ENCODE measurements at places on chromosomes 1 and 21.

GRCh38 chr1:202184750-202185460 lies 8.7 kb upstream of the LGR6 start:
- DNase-seq, result peak; percentile 89

- DNase-seq, result no peak
Observed at GRCh38 chr1:228280106-228280901, 72.5 kb downstream of the OBSCN start.

DNA sequence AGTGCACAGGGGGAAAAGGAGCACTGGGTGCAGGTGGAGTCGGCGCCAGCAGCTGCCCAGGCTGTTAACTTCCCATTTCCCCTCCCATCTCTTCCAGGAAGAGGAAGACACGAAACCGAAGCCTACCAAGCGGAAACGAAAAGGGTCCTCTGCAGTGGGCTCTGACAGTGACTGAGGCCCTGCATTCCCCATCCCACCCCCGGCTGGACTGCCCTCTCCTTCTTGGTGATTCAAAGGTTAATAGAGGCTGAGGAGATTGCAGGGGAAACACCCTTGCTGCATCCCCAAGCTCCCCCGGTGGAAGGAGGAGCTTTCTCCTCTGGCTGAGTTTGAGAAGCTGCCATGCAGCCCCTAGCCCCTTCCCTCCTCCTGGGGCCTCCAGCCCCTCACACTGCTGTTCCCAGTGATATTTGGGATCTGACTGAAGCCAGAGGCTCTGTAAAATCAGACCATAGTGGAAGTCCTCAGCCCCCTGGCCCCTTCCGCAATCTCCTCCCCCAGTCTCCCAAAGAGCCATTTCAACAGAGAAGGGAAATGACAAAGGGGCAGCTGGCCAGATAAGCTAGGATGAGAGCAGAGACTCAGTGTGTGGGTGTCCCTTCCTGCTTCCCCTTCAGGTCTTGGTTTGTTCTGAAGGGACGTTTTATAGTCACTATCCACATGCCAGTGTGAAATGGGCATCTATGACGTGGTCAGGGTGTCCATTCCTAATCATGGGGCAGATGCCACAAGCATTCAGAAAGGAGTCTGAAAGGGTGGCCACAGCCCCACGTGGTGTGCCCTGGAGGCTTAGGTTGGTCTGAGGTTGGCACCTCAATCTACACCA lies 1.9 kb upstream of the SLC27A3 start:
- no peak for DNase-seq

DNA sequence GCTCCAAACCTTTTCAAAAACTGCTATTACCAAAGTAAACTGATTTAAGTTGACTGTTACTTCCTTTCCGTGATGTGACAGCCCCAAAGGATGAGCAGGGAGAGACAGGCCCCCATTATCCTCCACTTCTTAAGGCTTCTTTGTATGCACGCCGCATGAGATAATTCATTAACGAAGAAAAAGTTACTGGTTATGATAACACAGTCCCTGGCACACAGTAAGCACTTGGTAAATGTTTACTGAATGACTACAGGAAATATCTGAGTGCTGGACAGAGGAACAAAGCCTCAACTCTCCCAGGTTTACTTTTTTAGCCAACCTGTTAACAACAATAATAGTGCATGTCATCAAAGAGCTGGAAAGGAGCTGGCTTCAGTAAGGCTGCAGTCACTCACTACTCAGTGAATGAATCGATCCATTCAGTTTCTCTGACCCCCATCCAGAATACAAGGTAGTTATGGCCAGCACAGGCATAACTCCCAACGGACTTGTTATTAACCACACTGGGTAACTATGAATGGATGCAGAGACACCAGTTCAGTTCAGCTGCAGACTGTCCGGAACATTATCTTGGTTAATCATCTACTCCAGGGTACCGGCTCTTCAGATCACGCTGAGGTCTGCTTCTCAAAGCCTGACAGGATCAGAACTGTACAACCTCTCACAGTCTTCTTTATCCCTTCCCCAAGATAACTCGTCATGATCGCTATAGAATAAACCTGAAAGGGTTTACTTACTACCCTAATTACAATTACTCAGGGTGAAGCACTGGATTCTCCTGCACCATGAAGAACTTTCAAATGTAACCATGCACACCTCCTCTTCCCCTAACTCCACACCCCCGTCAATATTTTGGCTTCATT lies 58.3 kb downstream of the TGFBR3 start:
- no peak for DNase-seq

- DNase-seq, result no peak
Observed at GRCh38 chr1:202124142-202124541, 1.4 kb downstream of the GPR37L1 start.

GRCh38 chr1:82722608-82723007 lies 921.9 kb downstream of the ADGRL2 start:
- no peak for DNase-seq

DNA sequence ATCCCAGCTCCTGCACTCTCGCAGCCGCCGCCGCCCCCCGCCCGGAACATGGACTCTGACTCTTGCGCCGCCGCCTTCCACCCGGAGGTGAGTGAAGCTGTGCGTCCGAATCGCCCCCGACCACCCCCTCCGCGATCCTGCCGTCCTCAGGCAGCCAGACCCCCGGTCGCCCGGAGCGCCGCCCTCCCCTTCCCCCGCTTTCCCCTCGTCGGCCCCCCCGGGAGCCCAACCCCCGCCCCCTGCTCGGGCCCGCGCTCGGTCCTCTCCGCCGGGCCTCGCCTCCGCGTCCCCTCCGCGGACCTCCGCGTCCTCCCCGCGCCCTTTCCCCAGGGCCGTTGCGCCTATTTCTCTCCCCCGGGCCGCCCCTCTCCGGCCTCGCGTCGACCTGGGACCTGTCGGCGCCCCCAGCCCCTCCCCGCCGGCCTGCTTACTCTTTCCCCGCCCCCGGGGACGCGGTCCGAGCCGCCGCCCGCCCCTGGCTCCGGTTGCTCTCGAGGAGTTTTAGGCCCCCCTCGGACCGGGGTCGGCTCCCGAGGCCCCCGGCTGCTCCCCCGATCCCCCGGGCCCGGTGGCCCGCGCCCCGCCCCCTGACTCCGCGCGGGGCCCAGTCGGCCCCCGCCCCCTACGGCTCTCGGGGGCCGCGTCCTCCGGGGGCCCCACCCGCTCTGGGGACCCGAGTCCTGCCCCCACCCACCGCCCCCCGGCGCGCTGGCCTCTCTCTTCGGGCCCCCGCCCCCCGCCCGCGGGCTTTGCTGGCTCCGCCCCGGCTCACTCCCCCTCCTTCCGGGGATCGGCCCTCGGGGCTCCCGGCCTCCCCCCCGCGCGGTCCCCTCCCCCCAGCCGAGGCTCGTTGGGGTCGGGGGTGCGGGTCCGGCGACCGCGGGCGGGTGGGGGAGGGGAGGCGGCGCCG lies 743 bp downstream of the PHF13 start:
- DNase-seq, result no peak

DNA sequence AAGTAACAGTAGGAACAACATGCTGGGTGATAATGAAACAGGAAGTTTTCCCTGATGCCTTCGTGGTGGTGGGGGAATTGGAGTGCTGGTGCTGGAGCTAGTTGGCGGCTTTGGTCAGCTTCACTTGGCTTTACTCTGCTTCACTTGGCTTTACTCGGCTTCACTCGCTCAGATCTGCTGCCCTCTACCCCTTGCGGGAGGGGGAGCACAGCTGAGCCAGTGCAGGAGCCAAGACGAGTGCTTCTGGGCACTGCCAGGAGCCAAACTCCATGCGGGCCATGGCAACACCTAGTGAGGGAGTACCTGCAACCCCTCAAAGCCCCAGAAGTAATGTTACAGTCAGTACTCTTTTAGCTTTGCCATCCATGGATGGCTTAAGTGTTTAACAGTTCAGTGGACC lies 10.6 kb upstream of the PRKACB start:
- no peak for DNase-seq

GRCh38 chr1:239025223-239025622 lies 361.1 kb upstream of the CHRM3 start:
- no peak for DNase-seq

DNA sequence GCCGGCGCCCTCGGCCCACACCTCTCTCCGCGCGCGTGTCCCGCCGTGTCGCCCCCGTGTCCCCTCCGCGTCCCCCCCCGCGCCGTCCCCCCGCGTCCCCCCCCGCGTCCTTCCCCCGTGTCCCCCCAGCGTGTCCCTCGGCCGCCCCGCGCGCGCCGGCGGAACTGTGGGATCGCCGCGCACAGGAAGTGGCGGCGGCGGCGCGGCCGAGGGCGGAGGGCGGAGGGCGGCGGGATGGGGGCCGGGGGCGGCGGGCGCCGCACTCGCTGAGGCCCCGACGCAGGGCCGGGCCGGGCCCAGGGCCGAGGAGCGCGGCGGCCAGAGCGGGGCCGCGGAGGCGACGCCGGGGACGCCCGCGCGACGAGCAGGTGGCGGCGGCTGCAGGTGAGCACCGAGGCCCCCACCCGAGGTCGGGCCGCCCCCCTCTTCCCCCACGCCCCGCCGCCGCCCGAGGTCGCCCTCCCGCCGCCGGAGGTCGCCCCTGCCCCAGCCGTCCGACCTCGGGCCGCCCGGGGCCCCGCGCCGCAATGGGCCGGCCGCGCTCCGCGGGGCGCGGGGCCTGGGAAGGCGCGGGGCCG lies at the start of gene AGPAT3:
Gene AGPAT3, plus strand, starts transcription at position 262 of the 578 bp plus-strand sequence. CDS start 94,459 bp downstream, outside the sequence.
- no peak for DNase-seq

DNA sequence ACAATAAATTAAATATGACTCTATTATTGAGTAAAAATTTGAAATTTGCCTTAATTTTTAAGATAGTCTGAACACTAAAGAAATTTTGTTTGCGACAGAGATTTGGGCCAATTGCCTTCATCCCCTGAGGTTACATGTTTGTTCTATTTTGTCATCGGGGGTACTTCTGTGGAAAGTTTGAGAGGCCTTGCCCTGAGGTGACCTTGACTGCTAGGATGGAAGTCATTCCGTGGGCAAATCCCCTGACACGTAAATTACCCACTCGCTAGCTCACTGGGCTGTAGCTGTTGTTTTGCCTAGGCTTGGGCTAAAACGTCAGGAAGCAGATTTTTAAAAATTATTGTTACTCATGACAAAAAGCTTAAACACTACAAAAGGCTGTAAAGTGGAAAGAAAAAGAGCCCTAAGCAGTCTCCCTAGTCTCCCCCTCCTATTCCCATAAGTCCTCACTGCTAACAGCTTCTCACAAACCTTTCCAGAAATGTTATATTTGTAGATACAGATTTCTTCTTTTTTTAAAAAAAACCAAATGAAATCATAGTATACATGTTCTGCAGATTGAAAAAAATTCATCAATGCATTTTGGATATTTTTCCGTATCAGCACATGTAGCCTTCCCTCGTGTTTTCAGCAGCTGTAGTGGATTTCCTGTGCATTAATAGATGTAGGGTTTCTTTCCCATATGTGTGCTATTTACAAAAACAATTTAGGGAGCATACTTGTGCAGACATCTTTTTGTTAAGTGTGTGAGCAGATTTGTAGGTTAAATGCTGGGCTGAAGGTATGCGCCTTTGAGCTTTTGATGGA lies 142.7 kb downstream of the MRPS6 start:
- DNase-seq, result no peak

- DNase-seq, result no peak
Observed at GRCh38 chr1:59161136-59161535, 135.8 kb upstream of the FGGY start.

DNA sequence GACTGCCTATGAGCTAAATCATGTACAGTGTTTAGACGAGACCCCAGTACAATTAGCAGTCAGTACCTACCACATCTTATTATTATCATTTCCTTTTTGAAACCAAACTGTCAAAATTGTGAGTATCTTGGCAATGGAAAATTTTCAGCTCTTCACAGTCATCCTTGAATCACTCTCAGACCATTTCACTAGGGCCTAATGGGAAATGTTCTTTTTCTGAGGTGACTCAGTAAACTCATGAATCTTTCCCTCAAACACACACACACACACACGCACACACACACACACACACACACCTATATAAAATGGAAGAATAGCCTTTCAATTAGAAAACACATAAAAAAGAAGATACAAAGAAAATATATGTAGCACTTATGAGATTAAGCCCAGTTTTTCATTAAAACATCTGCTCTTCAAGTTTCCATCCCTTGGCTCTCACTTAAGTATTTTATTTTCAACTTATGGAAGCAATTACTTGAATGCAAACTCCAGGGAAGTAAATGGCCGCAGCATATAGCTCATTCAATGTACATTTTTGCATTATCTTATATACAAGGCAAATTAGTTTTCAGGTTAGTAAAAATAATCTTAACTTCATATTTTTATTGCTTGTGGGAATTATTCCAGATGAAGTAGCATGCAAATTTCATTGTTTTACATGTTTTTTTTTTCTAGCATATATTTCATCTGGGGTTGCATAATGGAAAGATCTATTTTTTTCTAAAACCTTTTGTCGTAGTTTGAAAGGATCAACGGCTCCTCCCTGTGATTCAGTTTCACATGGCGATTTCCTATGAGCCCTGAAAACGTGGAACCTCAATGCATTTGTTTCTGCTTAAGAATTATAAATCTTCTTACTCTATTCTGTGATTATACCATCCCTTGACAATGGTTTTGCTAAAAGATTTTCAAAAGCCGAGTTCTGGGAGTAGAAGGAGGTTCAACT lies 46.3 kb upstream of the TMPRSS15 start:
- no peak for DNase-seq

GRCh38 chr1:226545836-226546596 lies 2.5 kb upstream of the STUM start:
- no peak for DNase-seq

- DNase-seq, result peak; percentile 48
Observed at GRCh38 chr1:51329443-51330325, 678 bp downstream of the TTC39A start.

DNA sequence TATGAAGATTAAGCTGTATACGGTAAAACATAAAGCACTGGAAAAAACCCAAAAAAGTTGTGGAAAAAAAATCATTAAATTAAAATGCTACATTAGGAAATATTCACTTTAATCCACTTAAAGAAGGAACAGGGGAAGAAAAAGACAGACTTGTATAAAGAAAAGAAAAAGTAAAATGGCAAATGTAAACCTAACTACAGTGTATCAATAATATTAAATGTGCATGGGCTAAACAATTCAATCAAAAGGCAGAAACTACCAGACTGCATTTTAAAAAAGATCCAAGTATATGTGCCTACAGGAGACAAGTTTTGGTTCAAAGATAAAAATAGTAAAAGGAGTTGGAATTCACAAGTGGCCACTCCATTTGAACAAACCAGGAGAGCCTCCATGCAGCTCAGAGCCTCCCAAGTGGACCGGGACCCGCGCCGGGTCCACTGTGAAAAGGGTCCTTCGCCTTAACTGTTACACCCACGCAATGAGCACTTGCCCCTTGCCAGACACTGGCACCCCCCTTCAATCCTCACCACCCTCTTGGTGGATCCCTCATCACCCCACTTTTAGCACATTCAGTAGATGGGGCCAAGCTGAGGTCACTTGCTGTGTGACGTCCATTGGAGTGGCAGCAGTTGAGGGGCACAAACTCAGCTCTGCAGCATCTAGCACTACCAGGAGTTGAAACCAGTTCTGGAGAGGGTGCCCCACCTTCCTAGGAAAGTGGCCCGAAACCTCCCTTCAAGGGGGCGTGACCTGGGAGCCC lies 898 bp downstream of the C1orf174 start:
- DNase-seq, result no peak
